Cortex of kidney (tissue), 1 donor: ENCODE measurements at places on chromosomes 13 and 19.

- DNase-seq = no peak
Observed at GRCh38 chr13:80029170-80029569, 311.8 kb downstream of the SPRY2 start.

DNA sequence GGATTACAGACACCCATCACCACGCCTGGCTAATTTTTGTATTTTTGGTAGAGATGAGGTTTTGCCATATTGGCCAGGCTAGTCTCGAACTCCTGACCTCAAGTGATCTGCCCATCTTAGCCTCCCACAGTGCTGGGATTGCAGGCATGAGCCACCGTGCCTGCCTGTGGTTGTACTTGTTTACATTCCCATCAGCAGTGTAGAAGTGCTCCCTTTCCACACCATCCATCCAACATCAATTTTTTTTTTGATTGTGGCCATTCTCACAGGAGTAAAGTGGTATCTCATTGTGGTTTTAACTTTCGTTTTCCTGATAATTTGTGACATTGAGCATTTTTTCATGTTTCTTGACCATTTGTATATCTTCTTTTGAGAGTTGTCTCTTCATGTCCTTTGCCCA, 1019.4 kb upstream of the SLC10A2 start:
- DNase-seq = no peak

DNA sequence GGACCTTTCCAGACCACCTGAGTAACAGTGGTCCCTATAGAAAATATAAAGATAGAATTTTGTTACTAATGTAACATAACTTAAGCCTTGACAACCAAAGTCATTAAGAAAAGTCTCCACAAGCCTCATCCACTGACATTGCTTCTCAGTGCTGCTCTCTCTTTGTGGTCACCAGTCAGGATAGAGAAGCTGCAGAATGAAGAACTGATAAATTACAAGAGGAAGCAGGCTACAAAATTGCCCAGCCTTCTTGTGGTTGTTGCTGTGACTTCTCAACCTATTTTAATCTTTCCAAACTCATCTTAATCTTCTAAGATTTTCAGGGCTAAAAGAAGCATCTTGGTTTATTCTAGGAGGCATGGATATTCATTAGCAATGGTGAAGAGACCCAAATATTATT, 343.8 kb downstream of the MZT1 start:
- DNase-seq = no peak

- no peak for DNase-seq
Observed at GRCh38 chr13:62296812-62297211, 881.2 kb upstream of the PCDH20 start.

GRCh38 chr13:102286326-102286725, 115.5 kb downstream of the FGF14 start:
- DNase-seq = no peak

- DNase-seq = no peak
Observed at GRCh38 chr13:50611117-50611781, 232.2 kb downstream of the DLEU7 start.

- DNase-seq = no peak
Observed at GRCh38 chr19:41476583-41476982, 33.6 kb downstream of the ERICH4 start.

- no peak for DNase-seq
Observed at GRCh38 chr19:28908941-28909340, 304.0 kb downstream of the UQCRFS1 start.

- no peak for DNase-seq
Observed at GRCh38 chr19:14432791-14433553, at the start of gene PKN1. TSS of gene PKN1 (plus strand) at chr19:14433306. CDS start at chr19:14433522, 216 bp downstream.
